Type B pancreatic cell (in vitro differentiated cells): ENCODE measurements at places on chromosomes 5 and 9. TPM values are rescaled to one million over a fixed set of nuclear protein-coding genes. Genes with fewer than 3 reads are reported as not detected.

CLIC3 gene
- 38.6 and 63.3 TPM in 2 replicates for total RNA-seq

DNA sequence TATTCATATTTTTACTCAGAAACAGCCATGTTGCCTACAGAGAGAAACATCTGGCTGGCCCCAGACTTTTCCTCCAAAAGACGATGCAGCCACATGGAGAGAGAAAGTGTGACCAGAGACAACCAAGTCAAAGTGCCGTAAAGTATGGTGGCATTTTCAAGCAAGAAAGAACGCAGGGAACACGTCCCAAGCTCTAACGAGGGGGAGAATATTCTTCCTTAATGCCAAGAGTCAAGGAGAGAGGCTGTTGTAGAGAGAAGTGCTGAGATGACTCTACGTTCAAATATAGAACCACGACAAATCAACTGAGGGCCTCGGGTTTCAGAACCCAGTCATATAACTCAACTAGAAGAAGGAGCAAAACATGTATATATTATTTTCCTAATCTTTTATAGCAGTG lies 55.9 kb downstream of the FNBP1 start:
- no peak for DNase-seq

- DNase-seq: no peak
These were observed 193.2 kb upstream of the KIF2A start for GRCh38 chr5:62112689-62113228.

DNA sequence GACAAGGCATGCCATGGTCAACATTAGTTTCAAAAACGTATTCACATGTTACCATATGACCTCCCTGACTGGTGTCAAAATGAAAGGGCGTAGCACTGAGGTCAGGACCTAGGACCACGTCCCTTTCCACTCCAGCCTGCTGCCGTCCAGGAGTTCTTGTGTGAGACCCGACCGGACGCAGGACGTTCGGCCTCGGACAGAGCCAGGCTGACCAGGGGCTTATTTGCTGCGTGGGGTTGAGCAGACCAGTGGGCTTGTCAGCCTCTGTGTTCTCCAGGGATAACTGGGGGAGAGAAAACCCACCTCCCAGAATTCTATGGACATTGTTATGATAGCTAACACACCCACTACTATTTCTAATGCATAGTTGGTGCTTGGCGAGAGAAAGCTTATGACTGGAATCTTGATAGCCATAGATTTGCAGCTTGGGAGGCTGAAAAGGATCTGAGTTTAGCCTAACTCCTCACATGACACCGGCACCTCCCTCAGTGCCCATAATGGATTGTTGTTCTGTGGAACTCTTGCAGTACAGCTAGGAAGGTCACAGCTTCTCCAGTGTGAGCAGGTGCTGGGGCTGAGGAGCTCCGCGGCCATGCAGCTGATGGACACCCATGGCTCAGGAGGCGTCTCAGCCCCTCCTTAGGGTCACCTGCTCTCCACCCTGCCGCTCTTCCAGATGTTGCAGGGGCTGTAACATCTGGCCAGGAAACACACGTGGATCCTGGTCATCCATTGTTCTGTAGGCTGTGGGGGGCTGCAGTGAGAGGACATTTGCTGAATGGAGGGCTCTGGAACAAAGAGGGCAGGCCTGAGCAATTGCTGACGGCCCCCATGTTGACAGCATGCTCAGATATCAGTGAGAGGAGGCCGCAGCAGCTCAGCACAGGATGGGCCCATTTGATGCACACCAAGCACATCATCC lies 368.4 kb downstream of the IRX2 start:
- no peak for DNase-seq
